Ecto neural progenitor cell (in vitro differentiated cells): ENCODE measurements at places on chromosomes 1 and 21.

GRCh38 chr1:211487082-211487481, 4.9 kb downstream of the RD3 start:
- DNase-seq, result no peak

DNA sequence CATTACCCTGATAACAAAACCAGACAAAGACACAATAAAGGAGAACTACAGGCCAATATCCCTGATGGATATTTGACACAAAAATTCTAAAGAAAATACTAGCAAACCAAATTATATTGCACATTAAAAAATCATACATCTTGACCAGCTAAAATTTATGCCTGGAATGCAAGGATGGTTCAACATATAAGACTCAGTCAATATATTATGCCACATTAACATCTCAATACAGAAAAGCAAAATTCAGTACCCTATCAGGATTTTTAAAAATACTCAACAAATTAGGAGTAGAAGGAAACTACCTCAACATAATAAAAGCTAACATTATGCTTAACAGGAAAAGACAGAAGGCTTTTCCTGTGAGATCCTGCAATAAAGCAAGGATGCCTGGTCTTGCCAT, 177.1 kb downstream of the MAGI3 start:
- no peak for DNase-seq

GRCh38 chr21:45736042-45736689, 92.6 kb downstream of the PCBP3 start:
- DNase-seq, result no peak

- no peak for DNase-seq
These were observed 334.2 kb upstream of the SNX7 start for GRCh38 chr1:98327220-98327861.

DNA sequence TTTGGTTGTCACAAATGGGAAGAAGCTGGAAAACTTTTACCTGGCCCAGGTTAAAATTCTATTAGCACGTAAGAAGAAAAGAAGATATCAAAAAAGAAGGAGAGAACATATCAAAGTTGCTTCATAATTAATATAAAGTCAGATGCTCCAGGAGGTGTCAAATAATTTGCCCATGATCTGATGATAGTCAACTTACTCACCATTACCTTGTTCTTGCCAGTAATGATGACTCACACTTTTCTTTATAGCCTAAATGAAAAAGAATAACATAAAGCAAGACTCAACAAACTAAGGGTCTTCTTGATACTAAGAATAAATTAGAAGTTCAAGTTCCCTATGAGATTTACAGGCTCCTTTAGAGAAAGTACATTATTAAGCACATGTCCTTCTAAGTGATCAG, 580.4 kb downstream of the TTLL7 start:
- no peak for DNase-seq

- DNase-seq, result no peak
These were observed 4.1 kb upstream of the LCE7A start for GRCh38 chr1:152855661-152856060.

DNA sequence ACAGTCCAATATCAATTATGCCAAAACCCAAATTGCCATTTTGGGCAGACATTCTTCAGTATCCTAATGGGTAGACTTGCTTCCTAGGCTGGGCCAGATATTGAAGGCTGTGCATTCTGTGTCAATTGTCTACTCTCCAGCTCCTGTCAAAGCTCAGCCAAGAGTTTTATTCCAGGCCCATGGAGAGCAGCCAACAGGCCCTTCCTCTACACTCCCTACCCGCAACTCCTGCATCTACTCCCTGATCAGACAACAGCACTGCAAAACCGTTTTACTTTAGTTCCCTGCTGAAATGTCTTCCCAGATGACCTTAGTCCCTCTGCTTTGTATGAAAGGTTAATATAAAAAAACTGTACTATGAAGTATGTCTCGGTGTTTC, 6.6 kb upstream of the ADORA3 start:
- no peak for DNase-seq

GRCh38 chr1:235625340-235625739, 24.2 kb downstream of the GNG4 start:
- no peak for DNase-seq

DNA sequence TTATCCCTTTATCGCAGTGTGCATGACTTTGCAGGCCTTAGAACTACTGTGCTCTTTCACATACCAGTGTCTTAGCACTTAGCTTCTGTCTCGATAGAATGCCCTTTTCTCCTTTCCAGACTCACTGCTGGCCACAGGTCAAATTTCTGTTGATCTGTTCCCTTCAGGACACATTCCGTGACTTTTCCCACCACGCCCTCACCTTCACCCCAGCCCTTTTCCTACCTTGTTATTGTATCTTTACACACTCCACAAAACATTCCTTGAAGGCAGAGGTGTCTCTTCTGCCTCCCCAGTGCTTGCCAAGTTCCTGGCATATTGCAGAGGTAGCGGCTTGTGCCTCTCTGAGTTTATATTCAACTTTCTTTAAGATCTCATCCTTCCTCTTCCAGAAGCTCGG, 3.7 kb upstream of the IGSF9 start:
- no peak for DNase-seq

GRCh38 chr1:30286988-30287839, 436.2 kb downstream of the MATN1 start:
- peak; percentile 39 for DNase-seq

DNA sequence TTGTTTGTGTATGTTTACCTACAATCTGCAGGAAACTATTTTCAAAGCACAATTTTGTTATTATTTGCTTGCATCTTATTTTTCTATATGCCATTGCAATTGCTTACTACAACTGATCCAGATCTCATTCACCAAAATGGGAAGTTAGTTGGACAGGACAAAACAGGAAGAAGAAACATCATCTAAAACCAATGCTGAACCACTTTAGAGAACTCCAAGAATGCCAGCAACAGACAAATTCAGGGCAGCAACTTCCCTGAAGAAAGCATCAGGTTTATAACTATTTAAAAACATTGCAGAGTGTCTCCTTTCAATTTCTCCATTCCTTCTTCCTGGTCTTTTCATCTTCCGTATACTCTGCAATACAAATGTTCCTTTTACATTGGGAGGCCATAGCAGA, 82.4 kb upstream of the SMYD2 start:
- DNase-seq, result no peak

- no peak for DNase-seq
These were observed 9.8 kb upstream of the SSX2IP start for GRCh38 chr1:84700070-84700469.

- DNase-seq, result peak; percentile 41
These were observed 213.7 kb downstream of the FOXD2 start for GRCh38 chr1:47651311-47652089.
